MCF 10A (cell line): ENCODE measurements at places on chromosomes 12 and 14. TPM values are rescaled to one million over a fixed set of nuclear protein-coding genes. Genes with fewer than 3 reads are reported as not detected.

The BCL11B gene
- 0.84 and 1.4 TPM in 2 replicates for total RNA-seq

The LHX5 gene
- total RNA-seq = not detected in 2 replicates

DNA sequence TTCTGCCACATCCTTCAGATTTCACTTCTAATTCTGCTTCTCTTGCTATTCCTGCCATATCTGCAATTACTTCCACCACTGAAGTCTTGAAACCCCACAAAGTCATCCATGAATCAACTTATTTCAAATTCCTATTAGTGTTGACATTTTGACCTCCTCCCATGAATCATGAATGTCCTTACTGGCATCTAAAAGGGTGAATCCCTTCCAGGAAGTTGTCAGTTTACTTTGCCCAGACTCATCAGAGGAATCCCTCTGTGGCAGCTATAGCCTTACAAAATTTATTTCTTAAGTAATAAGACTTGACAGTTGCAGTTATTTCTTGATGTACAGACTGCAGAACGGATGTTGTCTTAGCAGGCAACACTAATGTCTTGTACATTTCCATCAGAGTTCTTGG is 162.9 kb downstream of the PCNX1 start:
- H3K4me1 ChIP-seq = peaks cover 6% of the 10 kb centered on the region
- H3K36me3 ChIP-seq = peaks cover 44% of the 10 kb centered on the region
- no peak overlapping the region for H3K4me3 ChIP-seq
- no peak overlapping the region for H3K27ac ChIP-seq
- H3K27me3 ChIP-seq = no peaks in the 10 kb centered on the region

DNA sequence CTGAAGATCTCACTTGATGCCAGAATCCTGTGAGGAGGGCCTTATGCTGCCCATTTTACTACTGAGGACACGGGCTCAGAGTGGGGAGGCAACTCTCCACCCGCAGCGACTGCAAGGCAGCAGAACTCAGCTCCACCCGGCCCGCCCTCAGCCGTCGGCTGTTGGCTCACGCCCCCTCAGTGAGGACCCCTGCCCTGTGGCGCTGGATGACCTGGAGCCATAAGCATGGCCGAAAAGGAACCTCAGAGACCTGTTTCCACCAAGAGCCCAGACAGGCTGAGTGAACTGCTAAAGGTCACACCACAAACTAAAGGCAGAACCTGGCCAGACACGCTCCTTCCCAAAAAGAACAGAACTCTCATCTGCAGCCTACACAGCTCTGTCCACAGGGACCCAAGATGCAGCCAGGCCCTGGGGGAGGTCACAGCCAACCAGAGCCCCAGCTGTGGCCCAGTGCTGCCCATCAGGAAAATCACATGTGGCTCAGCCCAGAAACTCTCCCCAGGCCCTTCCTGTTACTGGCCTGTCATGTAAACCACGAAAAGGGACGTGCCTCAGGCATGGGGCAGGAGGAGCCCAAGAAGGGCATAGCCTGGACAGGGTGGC is 32.8 kb downstream of the CCNK start:
- H3K27me3 ChIP-seq = no peaks in the 10 kb centered on the region
- no peak overlapping the region for H3K27ac ChIP-seq
- no peak overlapping the region for H3K4me3 ChIP-seq
- no peaks in the 10 kb centered on the region for H3K4me1 ChIP-seq
- H3K36me3 ChIP-seq = peaks cover 24% of the 10 kb centered on the region
- DNase-seq = no peak

- no peak overlapping the region for H3K4me3 ChIP-seq
- peaks cover 19% of the 10 kb centered on the region for H3K36me3 ChIP-seq
- H3K4me1 ChIP-seq = peaks cover 9% of the 10 kb centered on the region
- no peak for DNase-seq
- H3K27me3 ChIP-seq = no peaks in the 10 kb centered on the region
These were observed 679 bp upstream of the SAV1 start for GRCh38 chr14:50668826-50669143.

GRCh38 chr14:68403191-68404145 is 389.4 kb downstream of the ZFP36L1 start:
- no peak for DNase-seq
- H3K4me3 ChIP-seq = no peak overlapping the region
- peaks cover 6% of the 10 kb centered on the region for H3K36me3 ChIP-seq
- H3K27me3 ChIP-seq = no peaks in the 10 kb centered on the region

The OAS3 gene
- 5.7 and 6.5 TPM in 2 replicates for total RNA-seq

The PIGH gene
- 13.8 and 18.9 TPM in 2 replicates for total RNA-seq
